GM13976 (cell line): ENCODE measurements at places on chromosomes 4 and X.

- DNase-seq, result no peak
Measured at GRCh38 chr4:138868562-138868961, 147.0 kb upstream of the NOCT start.

DNA sequence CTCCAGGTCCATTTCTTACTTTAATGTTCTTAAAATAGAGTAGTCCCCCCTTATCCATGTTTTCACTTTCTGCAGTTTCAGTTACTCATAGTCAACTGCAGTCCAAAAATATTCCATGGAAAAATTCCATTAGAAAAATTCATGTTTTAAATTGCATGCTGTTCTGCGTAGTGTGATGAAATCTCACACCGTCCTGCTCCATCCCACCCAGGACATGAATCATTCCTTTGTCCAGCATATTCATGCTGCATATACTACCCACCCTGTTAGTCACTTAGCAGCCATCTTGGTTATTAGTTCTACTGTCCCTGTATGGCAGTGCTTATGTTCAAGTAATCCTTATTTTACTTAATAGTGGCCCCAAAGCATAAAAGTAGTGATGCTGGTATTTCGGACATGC, 5.4 kb upstream of the PDLIM5 start:
- no peak for DNase-seq

- no peak for DNase-seq
Measured at GRCh38 chr4:180828455-180829018, 1414.7 kb upstream of the TENM3 start.

DNA sequence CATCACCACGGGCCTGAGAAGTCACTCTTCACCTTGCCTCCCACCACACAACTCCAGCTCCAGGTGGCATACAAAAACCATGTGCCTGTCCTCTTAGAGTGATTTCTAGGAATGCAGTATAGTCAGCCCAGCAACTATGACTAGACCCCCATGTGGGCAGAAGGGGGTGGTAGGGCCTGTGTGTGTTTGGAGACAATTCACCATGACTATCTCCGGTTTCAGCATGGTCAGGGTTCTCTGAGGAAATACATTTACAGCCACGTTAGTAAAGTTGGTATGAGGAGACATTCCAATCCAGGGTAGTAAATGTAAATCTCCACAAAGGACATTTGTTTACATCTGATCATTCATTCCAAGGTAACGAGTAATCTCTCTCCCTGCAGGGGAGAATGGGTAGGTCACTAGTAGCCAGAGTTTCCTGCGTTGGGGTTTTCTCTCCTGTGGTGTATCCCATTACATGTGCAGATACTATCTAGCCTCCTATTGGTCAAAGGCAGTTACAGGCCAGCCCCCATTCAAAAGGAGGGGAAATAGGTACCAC, 4.2 kb upstream of the MTMR1 start:
- DNase-seq, result no peak

DNA sequence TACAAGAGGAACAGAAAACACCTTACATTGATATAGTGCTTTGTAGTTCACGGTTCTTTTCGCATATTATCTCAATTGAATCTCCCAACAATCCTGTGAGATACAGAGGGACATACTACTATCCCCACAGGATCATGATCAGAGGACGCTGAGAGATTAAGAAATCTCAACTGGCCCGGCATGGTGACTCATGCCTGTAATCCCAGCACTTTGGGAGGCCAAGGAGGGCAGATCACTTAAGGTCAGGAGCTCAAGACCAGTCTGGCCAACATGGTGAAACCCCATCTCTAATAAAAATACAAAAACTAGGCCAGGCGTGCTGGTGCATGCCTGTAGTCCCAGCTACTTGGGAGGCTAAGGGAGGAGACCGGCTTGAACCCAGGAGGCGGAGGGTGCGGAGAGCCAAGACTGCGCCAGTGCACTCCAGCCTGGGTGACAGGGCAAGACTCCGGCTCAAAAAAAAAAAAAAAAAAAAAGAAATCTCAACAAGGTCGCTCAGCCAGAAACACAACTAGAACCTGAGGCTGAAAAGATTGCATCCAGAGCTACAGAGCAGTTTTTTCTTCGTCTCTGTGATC, 7.4 kb downstream of the APOO start:
- no peak for DNase-seq

- DNase-seq, result no peak
Measured at GRCh38 chrX:25079020-25079419, 63.3 kb upstream of the ARX start.

DNA sequence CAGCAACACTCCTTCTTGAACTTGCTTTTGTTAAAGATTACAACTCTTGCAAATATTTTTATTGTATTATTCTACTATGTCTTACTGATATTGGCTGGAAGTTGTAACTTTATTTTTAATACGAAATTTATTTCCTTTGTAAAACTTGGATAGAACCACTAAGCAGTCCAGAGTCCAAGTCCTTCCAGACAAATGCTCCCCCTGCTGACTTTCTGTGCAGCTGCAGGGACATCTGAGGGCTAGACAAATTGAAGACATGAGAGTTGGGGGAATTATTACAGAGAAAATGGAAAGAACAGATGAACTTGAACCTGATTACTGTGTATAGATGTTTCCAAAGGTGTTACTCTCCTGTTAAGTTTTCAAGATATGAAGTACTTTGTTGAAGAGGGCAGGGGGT, 238.8 kb downstream of the GRIA3 start:
- no peak for DNase-seq

GRCh38 chrX:150049647-150050046, 111.4 kb upstream of the EOLA2 start:
- DNase-seq, result no peak

- DNase-seq, result no peak
Measured at GRCh38 chr4:145352438-145353145, 129.1 kb upstream of the SMAD1 start.

DNA sequence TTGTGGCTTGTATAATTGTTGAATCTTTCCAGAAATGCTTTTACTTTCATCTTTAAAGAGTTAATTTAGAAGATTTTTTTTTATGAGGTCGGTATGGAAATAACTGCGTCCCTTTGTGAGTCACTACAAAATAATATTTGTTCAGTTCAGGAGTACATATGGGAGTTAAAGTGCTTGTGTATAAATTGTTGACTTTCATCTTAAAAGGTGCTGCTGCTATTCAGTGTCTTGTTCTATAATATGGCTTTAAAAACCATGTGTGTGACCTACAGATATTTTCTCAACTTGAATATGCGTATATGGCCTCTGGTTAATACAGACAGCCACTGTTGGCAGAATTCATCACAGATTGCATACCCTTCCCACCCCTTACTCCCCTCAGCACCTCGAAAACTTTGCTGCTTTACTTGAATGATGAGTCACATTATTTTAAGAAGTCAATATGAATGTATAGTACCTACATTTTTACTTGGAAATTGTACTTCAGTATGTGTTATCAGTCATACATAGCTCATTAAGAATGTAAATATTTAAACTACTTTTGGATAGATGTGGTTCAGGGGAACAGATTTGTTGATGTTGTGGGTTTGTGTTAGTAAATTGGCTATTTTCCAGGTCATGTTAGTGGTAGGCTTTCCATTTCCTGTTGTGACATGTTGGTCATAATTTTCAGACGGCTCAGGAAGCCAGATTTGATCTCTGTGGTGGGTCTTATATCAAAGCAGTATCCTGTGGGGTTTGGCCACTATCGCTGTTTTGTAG, 1.5 kb downstream of the CLCN3 start:
- DNase-seq, result no peak

- DNase-seq, result no peak
Measured at GRCh38 chr4:7037425-7037824, 5.7 kb upstream of the TADA2B start.

- peak; percentile 52 for DNase-seq
Measured at GRCh38 chr4:76993787-76994641, 44.5 kb downstream of the SEPTIN11 start.

- DNase-seq, result no peak
Measured at GRCh38 chr4:186700746-186701145, 22.9 kb downstream of the FAT1 start.

DNA sequence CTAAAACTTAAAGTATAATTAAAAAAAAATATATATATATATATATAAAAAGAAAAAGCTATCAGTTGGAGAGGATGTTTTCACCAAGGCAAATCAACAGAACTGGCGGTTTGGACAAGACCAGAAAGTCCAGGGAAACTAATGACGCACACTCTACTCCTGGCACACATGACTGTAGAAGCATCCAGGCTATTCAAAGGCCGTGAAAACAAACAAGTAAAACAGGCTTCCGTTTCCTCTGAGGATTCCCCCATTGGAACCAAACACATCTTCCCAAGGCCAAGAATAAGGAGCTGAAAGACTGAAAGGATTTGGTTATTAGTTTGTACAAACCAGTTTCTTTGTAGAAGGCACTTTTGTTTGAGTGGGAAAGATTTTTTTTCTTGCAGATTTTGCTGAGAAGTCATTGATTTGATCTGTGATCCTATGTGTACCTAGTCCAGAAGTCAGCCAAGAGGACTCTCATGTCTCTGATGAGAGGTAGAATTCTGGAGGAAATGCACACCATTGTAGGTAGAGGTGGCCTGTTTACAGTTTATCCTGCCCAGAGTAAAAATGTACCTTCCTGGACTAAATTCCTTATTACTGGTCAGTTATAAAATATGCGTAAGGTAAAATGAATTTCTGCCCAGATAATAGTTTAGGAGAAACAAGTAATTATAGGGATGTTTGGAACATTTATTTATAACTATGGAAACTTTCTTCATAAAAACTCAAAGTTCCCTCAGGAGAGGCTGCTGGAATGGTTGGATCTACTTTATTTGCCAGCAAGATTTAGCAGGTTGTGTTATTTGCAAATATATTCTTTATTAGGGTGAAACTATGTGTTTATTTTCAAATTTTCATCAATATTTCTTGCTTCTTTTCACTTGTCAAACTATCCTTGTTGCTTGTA, 66.5 kb downstream of the DMP1 start:
- no peak for DNase-seq

GRCh38 chr4:90996813-90997212, 869.6 kb downstream of the CCSER1 start:
- DNase-seq, result no peak

DNA sequence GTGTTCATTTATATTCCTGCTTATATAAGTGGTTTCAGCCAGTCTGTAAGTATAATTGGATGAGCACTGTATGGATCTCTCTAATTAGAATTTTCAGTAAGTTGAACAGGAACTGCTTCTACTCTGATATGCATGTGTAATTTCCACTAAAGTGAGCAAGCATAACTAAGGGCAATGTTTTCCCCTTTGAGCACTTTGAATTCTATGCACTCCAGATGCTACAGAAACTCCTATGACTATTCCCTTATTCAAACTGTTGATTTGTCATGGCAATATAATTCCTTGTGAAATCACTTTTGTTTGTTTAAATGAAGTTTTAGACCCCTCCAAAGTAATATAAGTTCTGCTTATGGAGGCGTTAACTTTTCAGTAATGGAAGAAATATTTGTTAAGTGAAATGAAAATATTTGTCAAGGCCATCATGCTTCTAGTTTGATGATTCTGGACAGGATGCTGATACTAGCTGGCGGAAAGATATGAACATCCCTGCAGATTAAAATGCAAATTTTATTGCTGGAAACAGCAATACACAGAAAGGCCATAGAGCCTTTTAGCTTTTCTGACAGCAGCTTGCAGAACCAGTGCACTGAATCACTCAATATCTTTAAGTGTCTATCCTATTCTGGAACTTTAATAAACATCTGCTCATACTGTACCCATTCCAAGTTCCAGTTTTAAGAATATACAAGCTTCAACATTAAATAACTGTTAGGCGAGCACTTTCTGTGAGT, 1460.8 kb downstream of the RAPGEF2 start:
- DNase-seq, result no peak

- DNase-seq, result no peak
Measured at GRCh38 chr4:16715482-16715881, 183.0 kb downstream of the LDB2 start.

- DNase-seq, result no peak
Measured at GRCh38 chr4:101019941-101020401, 327.4 kb downstream of the PPP3CA start.

DNA sequence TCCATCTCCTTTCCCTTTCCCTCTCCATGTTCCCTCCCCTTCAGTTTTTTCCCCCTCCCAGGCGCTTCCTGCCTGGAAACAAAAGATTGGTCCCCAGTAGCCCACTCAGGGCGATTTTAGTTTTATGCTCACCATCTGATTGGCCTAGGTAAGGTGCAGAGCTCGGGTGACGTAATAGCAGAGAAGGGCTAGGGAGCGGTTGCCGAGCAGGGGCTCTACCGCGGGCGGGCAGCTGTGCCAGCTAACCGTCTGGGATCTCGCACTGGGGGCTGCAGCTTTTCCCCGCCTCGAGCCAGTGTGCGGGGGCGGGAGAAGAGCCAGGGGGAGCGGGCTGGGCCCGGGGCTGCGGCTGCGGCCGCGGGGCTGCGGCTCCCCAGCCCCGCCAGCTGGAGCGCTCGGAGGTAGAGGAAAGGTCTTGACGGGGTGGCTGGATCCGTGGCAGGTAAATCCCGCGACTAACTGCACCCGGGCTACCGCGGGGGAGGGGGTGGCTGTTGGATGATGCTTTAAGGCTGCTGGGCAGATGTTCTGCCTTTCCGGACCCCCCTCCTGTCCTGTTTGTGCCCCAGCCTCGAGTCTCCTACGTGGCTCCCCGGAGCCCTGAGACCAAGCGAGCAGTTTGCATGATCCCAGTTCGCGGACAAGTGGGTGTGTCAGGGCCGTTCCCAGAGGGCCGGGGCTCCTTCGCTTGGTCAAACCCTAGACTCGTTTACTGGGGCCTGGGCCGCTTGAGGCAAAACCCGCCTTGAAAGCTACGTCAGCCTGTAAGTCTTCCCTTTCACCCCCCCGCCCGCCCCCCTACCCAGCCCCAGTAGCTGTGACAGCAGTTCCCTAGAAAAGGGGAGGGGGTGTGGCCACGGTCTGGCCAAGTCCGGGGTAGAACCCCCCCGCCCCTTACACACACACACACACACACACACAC, at the start of gene PAK3:
PAK3 (plus strand) TSS at position 218 of the 922 bp plus-strand sequence. CDS start 26,913 bp downstream, outside the sequence.
- DNase-seq, result no peak

DNA sequence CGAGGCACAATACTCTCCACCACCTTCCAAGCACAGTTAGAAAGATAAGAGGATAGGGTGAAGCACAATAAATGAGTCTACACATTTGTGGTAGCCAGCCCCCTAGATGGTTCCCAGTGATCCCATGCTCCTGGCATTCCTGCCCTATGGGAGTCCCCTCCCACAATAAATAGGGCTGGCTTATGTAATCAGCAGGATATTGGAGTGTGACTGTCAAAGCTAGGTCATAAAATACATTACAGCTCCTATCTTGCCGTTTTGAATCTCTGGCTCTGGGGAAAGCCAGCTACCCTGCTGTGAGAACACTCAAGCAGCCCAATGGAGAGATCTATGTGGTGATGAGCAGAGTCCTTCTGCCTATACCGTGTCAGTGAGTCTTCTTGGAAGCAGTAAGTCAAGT, 198.7 kb upstream of the NOCT start:
- no peak for DNase-seq

DNA sequence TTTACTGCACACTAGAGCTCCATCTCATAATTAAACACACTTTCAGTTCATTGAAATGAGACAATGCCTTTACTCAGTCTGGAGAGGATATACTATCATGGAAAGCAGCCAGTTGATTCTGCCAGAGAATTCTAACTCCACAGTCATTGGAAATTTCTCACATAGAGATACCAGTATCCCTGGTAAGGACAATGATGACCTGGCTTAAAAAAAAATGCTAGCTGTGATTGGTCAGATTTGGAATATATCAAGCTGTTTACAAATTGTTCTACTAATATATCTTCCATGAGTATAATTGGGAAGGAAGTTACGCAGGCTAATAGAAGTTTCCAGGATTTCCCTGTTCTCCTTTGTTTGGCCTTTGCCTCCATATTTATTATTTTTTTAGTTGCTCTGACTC, 34.5 kb upstream of the TLL1 start:
- no peak for DNase-seq
